ENCODE measurements at places on chromosomes 16 and 17.

DNA sequence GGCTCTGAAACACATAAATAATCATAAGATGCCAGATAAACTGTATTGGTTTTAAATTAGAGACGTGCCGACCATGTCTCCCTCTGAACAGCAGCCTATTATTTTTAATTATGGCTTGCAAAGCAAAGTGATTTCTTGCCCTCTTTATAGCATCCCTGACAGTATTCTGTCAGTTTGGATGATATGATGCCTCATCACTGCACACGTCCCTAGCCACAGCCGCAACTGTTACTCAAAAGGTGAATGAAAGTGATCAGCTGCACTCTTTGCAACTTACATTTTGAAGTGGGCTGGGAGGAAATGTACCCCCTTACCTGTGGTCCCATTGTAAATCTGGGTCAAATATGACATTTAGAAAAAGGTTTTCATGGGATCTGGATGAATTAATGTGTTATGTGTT lies 389.9 kb downstream of the MAF start:
- DNase-seq, result no peak

- no peak for DNase-seq
These were observed 571 bp upstream of the USP10 start for GRCh38 chr16:84699147-84699711.

GRCh38 chr17:29133121-29133713 lies 47.0 kb downstream of the MYO18A start:
- DNase-seq, result no peak

DNA sequence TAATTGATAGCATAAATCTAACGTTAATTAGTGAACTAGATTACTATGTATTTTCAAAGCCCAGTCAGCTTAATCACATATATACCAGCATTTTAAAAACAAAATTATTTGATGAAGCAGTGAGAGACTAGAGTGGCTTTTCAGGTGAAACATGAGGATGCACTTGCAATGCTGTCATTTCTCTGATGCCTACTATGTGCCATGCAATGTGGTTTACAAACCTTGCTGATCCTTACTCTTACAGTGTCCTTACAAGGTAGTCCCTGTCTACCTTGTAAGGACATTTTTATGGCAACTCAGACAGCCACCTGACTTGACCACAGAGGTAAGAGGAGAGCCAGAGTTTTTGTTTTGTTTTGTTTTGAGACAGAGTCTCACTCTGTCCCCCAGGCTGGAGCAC lies 42.7 kb downstream of the CYB5B start:
- DNase-seq, result no peak

GRCh38 chr16:9797306-9797705 lies 384.9 kb downstream of the GRIN2A start:
- DNase-seq, result no peak

GRCh38 chr16:50502616-50503011 lies 45.6 kb upstream of the NKD1 start:
- DNase-seq, result no peak

All from GF-D8 (cell line).